BJ (cell line): ENCODE measurements at places on chromosomes 11 and 22.

GRCh38 chr11:125102510-125102909, 8.9 kb downstream of the TMEM218 start:
- DNase-seq = no peak

- no peak for DNase-seq
These were observed 506.0 kb downstream of the MN1 start for GRCh38 chr22:27295605-27296004.

DNA sequence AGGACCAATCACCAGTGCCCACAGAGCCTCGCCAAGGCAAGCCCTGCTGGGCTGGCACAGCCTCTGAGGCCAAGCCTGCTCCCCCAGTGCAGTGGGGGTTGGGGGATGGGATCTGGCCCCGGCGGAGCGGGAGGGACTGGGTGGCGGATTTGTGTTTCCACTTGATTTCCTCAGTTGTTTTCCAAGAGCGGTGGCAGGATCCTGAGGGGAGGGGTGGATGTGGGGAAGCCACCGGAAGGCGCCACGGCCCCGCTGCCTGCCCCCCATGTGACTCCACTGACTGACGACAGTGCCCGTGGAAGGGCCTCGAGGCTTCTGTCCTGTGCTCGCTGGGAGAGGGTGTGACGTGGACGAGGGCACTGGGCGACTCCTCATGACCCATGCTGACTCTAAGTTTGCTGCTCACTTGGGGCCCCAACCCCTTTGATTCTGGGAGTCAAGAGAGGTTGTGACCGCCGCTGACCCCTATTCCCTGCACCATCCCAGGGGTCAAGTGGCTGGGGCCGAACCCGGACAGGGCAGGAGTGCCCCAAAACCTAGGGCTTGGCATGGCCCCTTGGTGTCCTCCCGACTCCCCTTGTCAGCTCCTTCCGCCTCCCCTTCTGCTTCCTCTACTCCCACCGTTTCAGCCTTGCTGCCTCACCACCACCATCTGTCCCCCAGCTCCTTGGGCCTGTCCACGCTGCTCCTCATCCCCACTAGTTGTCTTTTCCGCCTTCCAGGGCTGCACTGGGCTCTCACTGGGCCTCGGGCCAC, 23.5 kb upstream of the PICK1 start:
- DNase-seq = no peak

DNA sequence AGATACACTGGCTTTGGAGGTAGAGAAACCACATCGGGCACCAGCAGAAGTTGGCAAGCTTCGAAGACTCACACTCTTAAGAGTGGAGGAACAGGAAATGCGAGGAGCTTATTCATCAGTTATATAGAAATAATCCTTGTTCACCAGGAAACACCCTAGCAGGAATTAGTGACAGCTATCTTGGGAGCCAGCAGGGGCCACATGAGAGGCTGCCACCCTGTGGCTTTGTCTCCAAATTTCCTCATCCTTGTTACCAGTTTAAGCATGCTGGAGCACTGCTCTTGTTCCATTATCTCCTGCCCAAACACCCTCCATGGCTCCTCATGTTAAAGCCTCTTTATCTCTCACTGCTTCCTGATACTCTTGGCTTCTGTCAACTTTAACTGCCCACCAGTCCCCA, 131.0 kb downstream of the PLEKHA7 start:
- no peak for DNase-seq

DNA sequence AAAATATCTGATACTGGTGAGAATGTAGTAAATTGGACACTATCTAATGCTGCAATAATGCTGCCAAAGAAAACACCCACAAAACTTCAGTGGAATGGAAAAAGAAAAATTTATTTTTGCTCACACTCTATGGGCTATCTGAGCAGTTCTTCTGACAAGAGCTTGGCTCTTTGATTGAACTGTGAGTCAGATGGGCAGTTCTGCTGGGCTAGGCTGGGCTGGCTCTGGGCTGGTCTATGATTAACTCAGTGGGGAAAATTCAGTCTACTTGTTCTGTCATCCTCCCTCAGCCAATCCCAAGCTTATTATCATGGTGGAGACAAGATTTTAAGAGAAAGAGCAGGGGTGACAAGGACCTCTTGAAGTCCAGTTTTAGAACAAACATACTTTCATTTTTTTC, 1404.8 kb downstream of the LRRC4C start:
- DNase-seq = no peak

DNA sequence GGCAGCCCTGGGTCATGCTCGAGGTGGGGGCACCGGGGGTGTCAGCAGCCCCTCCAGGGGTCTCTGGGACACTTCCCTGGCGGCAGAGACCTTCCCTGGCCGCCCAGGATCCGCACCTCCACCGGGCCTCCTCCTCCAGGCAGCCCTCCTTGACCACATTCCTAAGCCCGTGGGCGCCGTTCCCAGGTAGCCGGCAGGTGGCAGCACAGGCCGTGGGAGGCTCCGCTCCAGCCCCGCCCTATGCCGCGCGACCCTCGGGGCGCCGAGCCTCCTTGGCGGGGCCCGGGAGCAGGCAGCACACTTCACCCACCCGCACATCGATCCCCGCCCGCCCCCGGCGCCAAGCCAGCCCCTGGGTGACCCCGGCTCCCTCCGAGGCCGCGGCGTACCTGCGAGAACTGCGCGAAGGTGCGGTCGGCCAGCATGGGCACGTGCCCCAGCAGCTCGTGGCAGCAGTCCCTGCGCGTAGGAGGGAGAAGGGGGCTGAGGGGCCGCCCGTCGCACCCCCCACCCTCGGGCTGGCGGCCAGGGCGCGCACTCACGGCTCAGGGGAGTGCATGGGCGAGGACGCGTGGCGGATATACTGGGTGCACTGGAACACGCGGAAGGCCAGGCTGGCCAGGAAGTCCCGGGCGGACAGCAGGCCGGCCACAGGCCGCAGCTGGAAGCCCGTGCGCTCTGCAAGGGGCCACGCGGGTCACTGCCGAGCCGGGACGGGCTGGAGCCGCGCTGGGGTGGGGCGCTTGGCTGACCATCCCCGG, 5.3 kb upstream of the INS start:
- no peak for DNase-seq

DNA sequence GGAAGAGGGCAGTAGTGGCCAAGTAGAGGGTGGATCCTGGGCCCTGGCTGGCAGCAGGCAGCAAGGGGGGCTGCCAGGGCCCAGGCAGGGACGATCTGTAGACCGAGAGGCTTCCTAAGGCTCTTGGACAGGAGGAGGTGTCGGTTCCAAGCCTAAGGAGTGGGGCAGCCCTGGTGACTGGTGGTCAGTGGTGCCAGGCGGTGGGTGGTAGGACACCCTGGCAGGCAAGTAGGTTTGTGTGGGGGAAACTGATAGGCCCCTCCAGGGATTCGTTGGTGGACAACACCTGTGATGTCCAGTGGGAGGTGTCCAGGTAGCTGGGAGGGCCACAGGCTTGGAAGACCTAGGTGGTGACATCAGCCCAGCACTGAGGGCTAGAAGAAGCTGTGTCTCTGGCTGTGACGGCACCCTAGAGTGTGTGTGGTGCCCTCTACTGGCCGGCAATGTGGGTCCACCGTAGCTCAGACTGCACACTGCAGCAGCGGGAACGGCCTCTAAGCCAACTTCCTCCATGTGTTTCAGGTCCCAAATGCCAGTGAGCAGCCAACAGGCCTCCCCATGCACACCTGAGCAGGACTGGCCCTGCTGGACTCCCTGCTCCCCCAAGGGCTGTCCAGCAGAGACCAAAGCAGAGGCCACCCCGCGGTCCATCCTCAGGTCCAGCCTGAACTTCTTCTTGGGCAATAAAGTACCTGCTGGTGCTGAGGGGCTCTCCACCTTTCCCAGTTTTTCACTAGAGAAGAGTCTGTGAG, 9.4 kb upstream of the SAMM50 start:
- no peak for DNase-seq
